Foreskin fibroblast (primary cell): ENCODE measurements at places on chromosomes 12 and 14.

DNA sequence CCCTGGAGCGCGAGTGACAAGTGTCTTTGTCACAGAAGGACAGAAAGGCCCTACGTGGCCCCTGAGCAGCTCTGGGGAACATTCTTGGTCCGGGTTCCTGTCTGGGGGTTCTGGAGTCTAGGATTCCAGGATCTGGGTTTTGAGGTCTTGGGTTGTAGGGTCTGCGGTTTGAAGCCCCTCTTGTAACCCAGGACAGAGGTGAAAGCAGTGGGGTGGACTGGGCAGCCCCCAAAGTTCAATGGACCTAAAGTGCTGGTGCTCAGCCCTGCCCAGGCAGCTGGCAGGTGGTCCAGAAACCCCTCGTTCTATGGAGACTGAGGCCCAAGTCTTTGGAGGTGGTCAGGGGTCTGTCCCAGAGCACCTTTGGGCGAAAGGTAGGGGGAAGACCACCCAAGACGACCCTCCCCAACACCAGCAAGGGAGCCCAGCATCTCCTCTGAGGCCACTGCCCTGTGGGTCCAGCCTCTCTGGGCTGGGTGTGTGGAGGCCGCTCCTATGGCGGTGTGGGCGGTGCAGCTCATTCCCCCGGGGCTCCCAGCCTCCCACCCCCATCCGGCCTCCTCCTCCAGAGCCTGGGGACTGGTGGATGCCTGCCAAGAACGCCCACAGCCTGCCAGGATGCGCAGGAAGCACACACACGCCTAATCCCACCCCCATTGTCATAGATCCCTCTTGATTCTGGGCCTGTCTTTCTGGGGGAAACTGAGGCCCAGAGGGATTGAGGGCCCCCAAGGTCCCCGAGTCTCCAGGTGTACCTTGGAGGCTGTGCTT, 30.2 kb upstream of the ANKRD9 start:
- DNase-seq = no peak

GRCh38 chr12:27733052-27733656, 22.5 kb downstream of the MRPS35 start:
- DNase-seq = peak; percentile 18

DNA sequence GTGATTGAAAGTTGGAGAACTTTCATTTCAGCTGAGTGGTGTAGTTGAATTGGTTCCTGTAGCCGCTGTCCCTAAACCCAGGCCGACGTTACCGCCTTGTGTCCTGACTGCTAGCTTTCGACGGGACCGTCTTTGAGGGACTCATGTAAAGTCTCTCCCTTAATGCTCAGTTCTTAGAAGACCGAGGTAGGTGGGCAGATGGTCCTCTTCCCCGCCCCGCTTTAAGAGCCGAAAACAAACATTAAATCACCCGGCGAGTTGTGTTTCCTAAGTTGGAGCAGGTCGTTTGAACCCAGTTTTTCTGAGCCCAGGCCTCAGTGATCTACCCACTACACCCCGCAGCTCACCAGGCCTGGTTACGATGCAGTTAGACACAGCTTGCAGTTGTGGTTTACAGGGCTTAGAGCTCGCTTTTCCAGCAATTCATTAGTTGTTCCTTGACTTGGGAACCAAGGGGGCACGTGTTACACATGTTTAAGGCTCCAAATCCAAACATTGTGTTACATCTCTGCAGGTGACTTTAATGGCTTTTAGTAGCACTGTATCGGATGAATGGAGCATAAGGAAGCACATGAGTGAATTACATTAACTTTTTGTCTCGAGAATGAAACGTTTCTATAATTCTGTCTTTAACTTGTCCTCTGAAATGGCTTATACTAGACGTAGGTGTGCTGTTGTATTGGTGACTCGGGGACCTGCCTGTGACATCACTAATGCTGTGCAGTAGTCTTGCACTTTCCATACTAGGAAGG, 790 bp downstream of the NEDD1 start:
- peak; percentile 12 for DNase-seq

DNA sequence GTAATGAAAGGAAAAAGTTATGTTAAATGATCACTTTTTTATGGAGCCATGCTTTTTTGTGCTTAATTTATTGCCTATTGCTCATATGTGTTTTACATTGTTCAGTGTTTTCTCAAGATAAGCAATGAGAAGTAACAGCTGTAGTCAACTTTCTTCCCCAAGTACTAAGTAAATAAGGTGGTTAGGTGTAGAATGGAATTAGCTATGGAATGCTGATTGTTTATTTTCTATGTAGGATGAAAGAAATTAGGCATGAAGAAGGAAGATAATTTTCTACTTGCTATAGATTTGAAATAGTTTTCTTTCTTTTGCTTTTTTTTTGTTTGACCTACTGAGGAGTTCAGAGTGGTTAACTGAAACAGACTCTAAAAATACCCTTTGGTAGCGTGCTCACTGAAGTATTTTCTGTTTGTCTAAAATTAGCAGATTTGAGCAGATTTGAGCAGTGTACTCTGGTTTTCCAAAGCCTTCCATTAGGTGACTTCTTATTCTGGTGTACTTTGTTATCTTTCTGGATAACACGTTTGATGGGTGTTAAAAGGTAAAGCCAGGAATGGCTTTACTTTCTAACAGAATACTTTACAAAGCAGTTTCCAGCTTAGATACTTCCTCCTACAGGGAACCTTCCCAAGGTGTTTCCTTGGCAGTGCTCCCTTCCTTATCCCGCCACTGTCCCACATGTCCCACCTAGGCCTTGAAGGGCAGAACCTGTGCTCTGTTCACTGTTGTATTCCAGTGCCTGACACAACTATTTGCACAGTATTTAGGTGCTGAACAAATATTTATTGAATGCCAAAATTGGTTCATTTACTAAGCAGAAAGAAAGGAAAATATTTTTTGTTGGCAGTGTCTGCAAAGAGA, 56.0 kb downstream of the RASSF3 start:
- DNase-seq = no peak

GRCh38 chr12:5898874-5899273, 46.2 kb downstream of the ANO2 start:
- DNase-seq = no peak

DNA sequence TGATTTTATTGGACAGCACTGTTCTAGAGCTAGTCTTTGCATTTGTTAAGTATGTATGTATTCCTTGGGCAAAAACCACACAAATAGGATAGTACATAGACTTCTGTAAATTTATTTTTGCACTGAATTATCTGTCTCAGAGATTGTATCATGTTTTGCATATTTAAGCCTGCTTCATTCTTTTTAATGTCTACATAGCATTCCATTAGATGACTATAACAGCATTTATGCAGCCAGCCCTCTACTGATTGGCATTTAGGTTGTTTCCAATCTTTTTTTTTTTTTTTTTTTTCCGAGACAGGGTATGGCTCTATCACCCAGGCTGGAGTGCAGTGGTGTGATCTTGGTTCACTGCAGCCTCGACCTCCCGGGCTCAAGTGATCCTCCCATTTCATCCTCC, 34.5 kb downstream of the SYNDIG1L start:
- no peak for DNase-seq

- DNase-seq = peak; percentile 14
Observed at GRCh38 chr14:53696217-53696965, 260.2 kb downstream of the BMP4 start.

GRCh38 chr12:45737638-45738037, 8.1 kb downstream of the ARID2 start:
- no peak for DNase-seq

GRCh38 chr14:50769863-50770500, 61.0 kb downstream of the NIN start:
- DNase-seq = no peak

GRCh38 chr14:23326491-23327332, 5.5 kb downstream of the PABPN1 start:
- no peak for DNase-seq

DNA sequence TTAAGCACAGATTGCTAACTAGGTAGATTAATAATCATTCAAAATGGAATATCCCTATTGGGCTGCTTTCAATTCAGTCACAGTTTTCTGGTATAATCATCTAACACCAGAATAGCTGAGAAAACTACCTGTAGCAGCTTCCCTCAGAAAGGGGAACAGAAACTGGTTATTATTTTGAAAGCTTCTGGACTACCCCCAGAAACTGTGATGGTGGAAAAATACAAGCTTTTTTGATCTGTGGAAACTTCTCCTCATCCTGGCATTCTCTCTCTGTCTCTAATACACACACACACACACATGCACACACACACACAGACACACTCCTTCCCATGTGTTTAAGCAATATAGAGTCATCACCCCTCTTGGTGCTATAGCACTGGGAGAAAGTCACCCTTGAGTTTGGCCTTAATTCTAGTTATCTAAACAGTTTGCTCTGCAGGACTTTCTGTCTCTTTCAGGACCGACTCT, 251.5 kb upstream of the LMO3 start:
- no peak for DNase-seq

- no peak for DNase-seq
Observed at GRCh38 chr12:109735825-109736551, 22.4 kb downstream of the FAM222A start.

DNA sequence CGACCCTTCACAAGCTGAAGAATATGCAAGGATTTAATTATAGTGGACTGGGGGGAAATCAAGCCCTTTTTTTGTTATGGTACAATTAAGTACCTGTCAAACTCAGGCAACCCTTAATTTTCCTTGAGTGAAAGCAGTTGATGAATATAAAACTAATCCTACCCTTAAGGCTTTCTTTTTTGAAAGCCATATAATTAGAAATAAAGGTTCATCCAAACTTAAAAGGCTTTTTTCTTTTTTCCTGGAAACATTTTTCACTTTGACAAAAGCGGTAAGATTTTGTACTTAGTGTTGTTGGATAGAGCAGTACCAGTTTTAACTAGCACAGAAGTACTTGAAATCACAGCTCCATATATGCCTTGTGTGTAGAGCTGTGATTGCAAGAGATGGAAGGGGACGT, 91.9 kb upstream of the MANSC4 start:
- no peak for DNase-seq

- peak; percentile 19 for DNase-seq
Observed at GRCh38 chr12:15633201-15633600, 156.0 kb downstream of the EPS8 start.

GRCh38 chr14:64562436-64562835, 12.7 kb downstream of the PPP1R36 start:
- no peak for DNase-seq

- no peak for DNase-seq
Observed at GRCh38 chr12:77584860-77585259, 245.8 kb upstream of the NAV3 start.

GRCh38 chr12:3216726-3217682, 139.8 kb downstream of the TSPAN9 start:
- peak; percentile 69 for DNase-seq

DNA sequence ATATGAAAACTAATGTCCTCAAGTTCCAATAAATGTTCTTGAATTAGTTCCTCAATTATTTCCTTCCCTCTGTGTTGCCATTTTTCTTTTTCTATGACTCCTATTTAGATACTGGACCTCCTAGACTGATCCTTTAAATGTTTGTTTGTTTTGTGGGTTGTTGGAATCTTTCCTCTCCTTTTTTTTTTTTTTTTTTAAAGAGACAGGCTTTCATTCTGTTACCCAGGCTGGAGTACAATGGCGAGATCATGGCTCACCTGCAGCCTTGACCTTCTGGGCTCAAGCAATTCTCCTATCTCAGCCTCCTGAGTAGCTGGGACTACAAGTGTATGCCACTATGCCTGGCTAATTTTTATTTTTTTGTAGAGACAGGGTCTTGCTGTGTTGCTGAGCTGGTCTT, 9.6 kb downstream of the PRKAG1 start:
- no peak for DNase-seq

- no peak for DNase-seq
Observed at GRCh38 chr12:6953442-6954315, 2.5 kb downstream of the PTPN6 start.

- no peak for DNase-seq
Observed at GRCh38 chr12:55692631-55693322, 14.9 kb downstream of the ITGA7 start.

- DNase-seq = peak; percentile 87
Observed at GRCh38 chr14:71714225-71714624, 218.0 kb upstream of the RGS6 start.

GRCh38 chr12:117695956-117696355, 272.8 kb downstream of the KSR2 start:
- DNase-seq = no peak

DNA sequence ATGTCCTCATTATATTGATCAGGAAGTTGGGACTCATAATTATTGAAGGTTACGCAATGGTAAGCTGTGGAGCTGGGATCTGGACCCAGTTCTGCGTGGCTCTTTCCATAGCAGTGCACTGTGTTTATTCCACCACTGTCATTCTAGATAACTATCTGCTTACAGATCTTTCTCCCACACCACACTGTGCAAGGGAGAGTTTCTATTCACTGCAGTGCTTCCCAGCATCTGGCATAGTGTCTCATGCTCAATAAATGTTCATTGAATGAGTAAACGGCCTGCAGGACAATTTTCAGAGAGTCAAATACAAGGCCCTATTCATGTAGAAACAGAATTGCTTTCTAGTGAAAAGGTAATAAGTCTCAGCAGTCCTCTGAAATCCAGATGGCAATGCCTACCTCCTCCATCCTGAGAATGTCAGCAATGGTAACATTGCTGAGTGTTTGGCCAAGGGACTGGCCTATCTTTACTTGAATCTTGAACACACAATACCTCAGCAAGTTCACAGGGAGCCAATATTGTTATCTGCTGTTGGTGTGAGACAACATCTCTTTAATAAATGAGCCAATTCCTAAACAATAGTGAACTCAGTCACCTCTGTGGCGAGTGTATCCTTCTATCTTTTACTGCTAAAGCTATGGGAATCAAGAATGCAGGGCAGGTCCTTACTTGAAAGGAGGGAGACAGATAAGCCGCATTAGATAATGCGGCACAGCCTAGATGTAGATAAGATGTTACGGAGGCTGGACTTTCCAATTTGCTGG, 332.4 kb upstream of the PRICKLE1 start:
- peak; percentile 86 for DNase-seq

DNA sequence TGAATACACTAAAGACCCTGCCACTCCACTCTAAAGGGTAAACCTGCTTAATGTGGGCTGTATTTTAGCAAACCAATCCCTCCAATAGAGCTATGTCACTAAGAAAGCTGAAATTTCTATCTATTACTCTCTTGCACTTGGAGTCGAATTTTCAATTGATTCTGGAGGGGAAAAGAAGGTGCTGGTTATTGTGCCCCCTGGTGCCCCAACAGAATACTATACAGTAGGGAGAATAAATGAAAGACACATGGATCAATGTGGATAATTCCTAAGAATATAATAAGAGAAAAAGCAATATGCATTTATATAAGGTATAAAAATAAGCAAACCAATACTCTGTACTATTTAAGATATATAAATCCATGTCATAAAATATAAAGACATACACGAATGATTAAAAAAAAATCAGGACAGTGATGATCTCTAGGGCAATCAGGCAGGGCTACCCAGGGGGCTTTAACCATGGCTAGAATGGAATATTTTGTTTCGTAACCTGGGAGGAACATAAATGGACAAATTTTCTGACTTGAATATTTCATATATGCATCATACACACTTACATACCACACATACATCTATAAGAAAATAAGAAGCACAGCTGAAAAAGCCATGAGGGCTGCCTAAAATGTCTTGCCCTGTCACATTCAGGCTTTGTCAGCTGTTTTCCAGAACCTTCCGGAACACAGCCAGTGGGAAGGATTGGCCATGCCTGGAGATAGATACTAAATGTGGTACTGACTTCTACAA, 54.4 kb downstream of the EFCAB11 start:
- peak; percentile 68 for DNase-seq

GRCh38 chr14:33897878-33898535, 52.9 kb downstream of the EGLN3 start:
- no peak for DNase-seq

GRCh38 chr12:118034429-118035189, 18.1 kb downstream of the RFC5 start:
- peak; percentile 75 for DNase-seq
